ENCODE measurements at places on chromosomes 5 and 9. TPM values are rescaled to one million over a fixed set of nuclear protein-coding genes. Genes with fewer than 3 reads are reported as not detected.

The GABRA6 gene
- total RNA-seq = not detected

The CCDC192 gene
- total RNA-seq = not detected

The SAP30L gene
- 43.2 TPM for total RNA-seq

The DND1 gene
- 1.2 TPM for total RNA-seq

The OR1Q1 gene
- total RNA-seq = not detected

Measured in lower lobe of right lung (tissue), 2 donors.